Activated T-helper 17 cell treated with anti-CD3 and anti-CD28 coated beads, Interleukin-2, amount 50 U/mL, for 72 hours (primary cell): ENCODE measurements at places on chromosomes 5 and 9. TPM values are rescaled to one million over a fixed set of nuclear protein-coding genes. Genes with fewer than 3 reads are reported as not detected.

DNA sequence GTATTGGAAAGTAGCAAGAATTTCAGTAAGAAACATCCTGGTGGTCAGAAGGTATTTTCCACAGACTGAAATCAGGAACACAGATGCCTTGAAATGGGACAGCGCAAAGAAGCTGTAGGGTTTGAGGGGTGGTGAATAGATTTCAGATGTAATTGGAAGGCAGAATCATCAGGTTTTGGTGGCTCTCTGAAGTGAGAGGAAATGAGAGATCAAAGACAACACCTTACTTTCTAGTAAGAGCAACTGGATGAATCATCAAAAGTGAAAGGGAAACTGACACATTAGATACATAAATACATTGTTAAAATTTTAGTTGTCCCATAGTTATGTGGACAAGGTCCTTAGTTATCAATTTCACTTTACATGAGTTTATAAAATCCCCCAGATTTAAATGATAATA, 188.2 kb upstream of the SLC27A6 start:
- peak; percentile 85 for ATAC-seq

KIAA1191 gene
- total RNA-seq: 54.2 TPM

DNA sequence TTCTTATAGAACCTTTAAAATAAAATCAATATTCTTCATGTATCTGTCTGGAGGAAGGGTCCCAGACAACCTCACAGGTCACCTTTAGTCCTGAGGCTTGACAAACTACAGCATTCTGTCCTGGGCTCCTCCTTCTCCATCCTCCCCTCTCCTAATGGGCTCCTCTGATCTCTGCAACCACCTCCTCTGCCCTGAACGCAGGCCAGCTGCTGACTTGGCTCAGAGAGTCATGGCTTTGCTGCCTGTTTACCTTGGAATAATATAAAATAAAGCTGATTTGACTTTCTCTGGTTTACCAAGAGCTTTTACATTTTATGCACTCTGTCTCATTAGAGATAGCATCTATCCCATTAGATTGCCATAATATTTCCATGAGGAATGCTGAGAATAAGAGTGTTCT, 159.4 kb downstream of the SEMA6A start:
- no peak for ATAC-seq

- ATAC-seq: no peak
Observed at GRCh38 chr9:121685795-121686377, 34.5 kb downstream of the DAB2IP start.

DNA sequence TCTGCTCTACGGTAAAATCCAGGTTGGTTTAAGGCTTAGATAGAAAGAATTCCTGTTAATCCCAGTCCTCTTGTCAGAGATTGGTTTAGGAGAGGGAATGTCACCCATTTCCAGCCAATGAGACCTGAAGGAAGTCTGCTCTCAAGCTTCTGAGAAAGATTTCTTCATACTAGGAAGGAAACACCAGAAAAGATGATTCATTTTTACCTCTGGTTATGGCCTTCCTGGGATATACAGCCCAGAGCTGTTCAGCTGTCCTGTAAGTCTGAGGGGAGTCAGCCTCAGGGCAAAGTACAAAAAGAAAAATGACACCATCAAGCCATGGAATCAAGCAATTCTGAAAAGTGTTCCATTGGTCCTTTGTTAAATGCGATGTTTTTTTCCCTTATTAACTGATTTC, 18.6 kb upstream of the CFAP95 start:
- no peak for ATAC-seq
